ENCODE measurements at places on chromosomes 4 and X.

- DNase-seq = peak; percentile 69
These were observed 82.4 kb upstream of the SMIM10 start for GRCh38 chrX:134908356-134908755.

GRCh38 chr4:53633608-53634007 lies 42.3 kb upstream of the LNX1 start:
- peak; percentile 61 for DNase-seq

GRCh38 chrX:1462596-1463251 lies 10.0 kb upstream of the ASMTL start:
- no peak for DNase-seq

DNA sequence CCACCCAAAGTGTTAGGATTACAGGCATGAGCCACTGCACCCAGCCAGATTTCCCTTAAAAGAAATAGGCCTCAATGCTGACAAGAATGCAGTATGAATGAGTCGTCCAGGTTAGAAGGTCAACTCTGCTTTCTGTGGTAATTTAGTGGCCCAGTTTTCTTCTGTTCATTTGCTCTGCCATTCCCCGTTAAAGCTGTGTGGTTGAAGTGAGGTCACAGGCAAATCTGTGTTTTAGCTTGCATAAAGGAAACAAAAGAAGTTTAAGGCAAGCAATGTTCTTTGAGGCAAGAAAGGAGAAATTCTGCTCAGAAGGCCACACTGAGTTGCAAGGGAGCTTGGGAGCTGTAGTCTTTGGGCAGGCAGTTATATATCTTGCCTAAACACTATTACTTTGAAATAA lies 176.8 kb downstream of the LARP7 start:
- no peak for DNase-seq
